Cortex of kidney (tissue), 1 donor: ENCODE measurements at places on chromosomes 5 and 9.

- DNase-seq, result no peak
Observed at GRCh38 chr9:121529237-121529987, 29.8 kb upstream of the GGTA1 start.

- no peak for DNase-seq
Observed at GRCh38 chr5:2709976-2710689, 41.3 kb downstream of the IRX2 start.

GRCh38 chr5:126433701-126434100 is 10.5 kb downstream of the GRAMD2B start:
- no peak for DNase-seq

GRCh38 chr5:139304391-139305324 is 11.1 kb downstream of the MATR3 start:
- no peak for DNase-seq

DNA sequence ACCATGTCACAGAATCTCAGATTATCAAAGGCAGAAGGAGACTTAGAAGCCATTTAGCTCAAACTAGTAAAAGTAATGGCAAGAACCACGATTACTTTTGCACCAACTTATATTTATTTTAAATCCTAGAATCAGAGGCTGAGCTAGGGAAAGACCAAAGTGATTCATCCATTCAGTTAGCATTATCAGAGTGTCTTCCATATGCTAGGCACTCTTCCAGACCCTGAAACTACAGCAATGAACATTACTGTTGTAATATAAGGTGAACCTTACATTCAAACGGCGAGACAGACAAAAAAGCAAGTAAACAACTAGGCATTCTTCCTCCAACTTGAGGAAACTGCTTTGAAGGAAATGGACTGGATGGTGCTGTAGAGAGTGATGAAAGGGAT is 7.9 kb downstream of the PDE6A start:
- DNase-seq, result no peak

- DNase-seq, result no peak
Observed at GRCh38 chr9:24731754-24732153, 186.1 kb upstream of the IZUMO3 start.

DNA sequence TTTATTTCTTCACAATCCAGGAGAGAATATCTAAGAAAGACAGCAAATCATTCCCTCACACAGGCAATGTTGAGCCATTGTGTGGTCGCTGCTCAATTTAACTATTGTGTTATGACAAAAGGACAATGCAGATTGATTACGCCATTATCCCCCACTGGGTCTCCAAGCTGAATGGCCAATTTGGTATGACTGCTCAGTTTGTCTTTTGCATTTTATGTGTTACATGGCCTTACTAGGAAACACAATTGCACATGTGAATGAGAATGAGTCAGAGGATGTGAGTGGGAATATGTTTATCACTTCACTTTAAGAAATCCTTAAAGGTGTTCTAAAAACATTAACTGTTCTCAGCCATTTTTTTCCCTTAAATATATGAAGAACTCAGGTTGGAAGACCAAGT is 108.3 kb downstream of the FAM174A start:
- no peak for DNase-seq

- DNase-seq, result no peak
Observed at GRCh38 chr5:1008451-1009358, at the start of gene NKD2. Gene NKD2 (plus strand): TSS chr5:1008802. CDS start chr5:1009058, 256 bp downstream.

- DNase-seq, result no peak
Observed at GRCh38 chr9:82513242-82513751, 524.7 kb downstream of the SPATA31D1 start.

DNA sequence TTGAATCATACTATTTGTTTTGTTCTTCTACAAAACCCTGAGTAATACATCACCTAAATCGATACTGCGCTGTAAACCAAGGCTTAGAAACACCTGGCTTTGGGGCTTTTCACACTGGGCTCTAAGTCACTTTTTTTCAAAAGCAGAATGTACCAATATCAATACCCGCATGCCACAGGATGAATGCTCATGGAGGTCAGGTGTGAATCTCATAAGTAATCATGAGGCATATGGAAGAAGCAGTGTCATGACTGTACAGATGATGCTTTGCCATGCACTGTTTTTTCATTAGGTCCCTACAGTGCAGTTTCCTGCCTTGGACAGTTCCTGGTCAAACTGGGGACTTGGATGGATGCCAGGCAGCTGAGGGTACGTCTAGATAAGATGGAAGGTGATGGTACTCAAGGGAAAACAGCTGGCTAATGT is 49.0 kb upstream of the ATG10 start:
- no peak for DNase-seq

GRCh38 chr5:157456301-157456700 is 3.7 kb upstream of the NIPAL4 start:
- DNase-seq, result no peak

- DNase-seq, result no peak
Observed at GRCh38 chr5:111198281-111198966, 25.8 kb upstream of the CAMK4 start.

- no peak for DNase-seq
Observed at GRCh38 chr5:151092762-151093161, 11.9 kb upstream of the TNIP1 start.

DNA sequence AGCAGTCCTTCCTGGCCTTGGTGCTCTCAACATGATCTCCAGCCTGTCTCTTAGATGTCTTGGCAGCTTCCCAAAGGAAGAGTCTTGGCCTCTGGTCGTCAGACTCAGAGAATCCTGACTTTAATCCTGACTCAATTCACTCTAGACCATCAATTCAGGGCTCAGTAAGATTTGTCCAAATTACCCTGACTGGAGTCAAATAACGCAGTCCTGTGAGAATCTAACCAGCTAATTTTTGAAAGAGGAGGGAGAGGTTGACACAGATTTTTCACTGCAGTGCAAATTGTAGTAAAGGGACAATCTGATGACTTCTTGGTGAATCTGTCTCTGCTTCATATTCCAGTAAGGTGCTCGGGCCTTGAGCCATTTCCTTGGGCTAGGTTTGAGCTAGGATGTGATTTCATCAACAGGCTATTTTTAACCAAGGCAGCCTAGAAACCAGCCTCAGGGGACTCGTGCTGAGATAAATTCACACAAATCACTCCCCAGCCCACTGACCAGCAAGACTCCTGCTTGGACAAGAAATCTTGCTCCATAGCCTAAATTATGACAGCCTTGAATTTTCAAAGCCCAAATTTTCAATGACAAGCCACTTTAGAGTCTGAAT is 257.4 kb downstream of the ENC1 start:
- DNase-seq, result no peak

GRCh38 chr9:18463991-18464390 is 10.0 kb upstream of the ADAMTSL1 start:
- no peak for DNase-seq

GRCh38 chr5:104361932-104362331 is 799.3 kb upstream of the NUDT12 start:
- DNase-seq, result no peak

GRCh38 chr5:158465086-158465972 is 606.4 kb upstream of the CLINT1 start:
- DNase-seq, result no peak

GRCh38 chr9:124242331-124243194 is 15.2 kb upstream of the NEK6 start:
- no peak for DNase-seq

DNA sequence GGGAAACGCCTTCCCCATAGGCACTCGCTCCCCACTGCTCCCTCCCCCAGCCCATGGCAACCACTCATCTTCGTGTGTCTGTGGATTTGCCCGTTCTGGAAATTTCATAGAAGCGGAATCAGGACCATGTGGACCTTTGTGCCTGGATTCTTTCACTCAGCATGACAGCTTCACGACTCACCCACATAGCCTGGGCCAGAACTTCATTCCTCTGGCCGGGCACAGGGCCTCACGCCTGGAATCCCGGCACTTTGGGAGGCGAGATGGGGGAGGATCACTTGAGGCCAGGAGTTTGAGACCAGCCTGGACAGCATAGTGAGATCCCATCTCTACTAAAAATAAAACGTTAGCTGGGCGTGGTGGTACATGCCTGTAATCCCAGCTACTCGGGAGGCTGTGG is 12.1 kb upstream of the DIPK1B start:
- no peak for DNase-seq

DNA sequence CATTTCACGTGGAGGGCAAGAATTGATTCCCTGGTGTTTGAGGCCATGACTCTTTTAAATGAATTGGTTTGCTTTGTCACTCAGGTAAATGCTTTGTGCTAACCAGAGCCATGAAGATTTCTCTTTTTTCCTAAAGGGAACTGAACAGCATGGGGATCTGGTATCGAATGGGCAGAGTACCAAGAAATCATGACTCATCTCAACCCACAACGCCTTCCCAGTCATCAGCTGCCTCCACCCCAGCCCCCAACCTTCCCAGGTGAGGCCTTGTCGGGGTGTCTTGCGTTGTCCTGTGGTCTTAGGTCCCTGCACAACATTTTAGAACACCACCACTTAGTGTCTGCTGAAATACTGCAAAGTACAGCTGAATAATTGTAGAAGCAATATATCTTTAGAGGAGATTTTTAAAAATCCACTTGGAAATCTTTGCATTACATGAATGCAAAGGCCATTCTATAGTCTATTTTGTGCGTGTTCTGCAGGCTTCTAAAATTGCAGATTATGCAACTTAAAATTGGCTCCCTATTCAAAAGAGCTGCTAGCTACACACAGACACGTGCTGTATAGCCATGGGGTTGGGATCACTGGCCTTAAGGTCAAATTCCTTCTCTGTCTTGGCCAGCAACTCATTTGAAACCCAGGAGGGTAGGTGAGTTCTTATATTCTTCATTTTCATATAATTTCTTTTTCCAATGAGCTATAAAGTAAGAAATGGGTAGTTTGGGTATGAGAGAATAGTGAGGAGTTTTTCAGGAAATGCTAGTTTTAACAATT is 69.0 kb downstream of the MVB12B start:
- no peak for DNase-seq

GRCh38 chr5:58919833-58920232 is 337.0 kb downstream of the RAB3C start:
- DNase-seq, result no peak

DNA sequence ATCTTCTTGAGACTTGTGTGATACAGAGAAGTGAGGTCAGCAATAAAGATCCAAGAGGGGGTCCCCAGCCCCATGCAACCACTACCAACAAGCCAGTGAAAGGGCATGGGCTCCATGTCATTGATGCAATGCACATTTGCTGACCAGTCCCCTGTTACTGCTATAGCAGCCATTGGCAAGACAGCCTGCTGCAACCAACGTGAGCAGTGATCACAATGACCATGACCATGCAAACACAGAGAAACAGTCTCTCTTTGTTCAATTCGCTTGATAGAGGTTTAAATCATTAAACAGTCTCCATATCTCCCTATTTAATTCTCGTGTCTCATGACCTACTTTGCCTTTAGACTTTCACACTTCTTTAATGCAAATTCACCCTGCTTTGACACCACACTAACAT is 30.0 kb upstream of the FOXB2 start:
- no peak for DNase-seq

- DNase-seq, result no peak
Observed at GRCh38 chr5:39191216-39191615, 28.1 kb downstream of the FYB1 start.

DNA sequence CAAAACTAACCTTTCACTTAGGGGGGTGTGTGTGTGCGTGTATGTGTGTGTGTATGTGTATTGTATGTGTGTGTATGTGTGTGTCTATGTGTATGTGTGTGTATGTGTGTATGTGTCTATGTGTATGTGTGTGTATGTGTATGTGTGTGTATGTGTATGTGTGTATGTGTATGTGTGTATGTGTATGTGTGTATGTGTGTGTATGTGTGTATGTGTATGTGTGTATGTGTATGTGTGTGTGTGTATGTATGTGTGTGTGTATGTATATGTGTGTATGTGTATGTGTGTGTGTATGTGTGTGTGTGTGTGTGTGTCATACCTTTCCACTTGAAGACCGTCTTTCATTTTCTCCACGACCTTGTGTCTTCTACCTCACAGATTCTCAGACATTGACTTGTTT is 20.8 kb upstream of the FLT4 start:
- DNase-seq, result no peak

DNA sequence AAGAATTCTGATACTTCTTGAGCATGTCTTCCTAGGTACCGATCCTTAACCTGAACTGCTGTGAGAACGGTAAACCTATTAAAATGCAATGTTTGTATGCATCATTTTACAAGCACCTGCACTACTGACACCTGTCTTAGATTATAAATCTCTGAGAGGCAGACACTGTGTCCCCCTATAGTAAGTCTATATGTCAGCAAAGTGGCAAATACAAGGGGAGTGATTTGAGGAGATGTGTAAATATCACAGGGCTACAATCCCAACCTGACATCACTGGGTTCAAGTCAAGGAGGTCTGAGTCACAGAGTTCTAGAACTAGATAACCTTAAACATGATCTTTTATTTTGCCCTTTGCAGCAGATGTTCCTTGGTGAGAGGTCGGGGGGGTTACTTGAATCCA is 64.1 kb downstream of the ANKH start:
- no peak for DNase-seq

GRCh38 chr5:30607301-30607894 is 586.1 kb upstream of the CDH6 start:
- DNase-seq, result no peak

DNA sequence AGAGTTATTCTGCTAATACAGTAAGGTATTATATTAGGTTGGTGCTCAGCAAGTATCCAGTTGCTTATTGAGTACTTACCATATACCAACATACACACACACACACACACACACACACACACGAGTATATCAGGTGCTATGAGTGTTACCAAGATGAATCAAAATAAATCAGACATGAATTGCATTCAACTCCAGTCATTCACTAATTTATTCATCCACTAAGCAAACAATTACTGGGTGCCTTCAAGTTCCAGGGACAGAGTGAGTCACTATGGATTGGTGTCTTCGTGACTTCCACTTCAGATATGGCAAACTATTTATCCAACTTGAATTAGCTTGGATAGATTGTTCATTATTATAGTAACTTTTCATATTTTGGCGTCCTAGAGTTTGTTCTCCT is 140.7 kb upstream of the SLC44A1 start:
- DNase-seq, result no peak

DNA sequence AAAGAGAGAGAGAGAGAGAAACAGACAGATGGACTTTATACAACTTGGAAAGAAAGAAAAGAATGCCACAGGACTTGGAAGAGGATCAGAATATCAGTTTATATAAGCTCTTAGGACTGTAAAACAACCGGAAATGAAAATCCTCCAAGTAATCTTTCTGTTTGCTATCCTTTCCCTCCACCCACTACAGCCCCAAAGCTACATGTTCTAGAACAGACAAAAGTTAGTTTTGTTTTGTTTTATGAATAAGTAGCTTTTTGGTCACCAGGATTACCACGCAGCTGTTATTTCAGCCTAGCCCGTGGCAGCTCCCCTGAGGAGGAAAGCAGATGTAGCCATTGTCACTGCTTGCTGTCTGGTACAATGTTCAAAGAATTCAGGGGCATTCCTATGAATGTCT is 66.6 kb downstream of the SH3TC2 start:
- no peak for DNase-seq

GRCh38 chr5:139808481-139809330 is 13.1 kb downstream of the PSD2 start:
- no peak for DNase-seq

- DNase-seq, result no peak
Observed at GRCh38 chr5:162543437-162543836, 475.9 kb downstream of the GABRG2 start.

- no peak for DNase-seq
Observed at GRCh38 chr5:126682856-126683255, 82.1 kb downstream of the PHAX start.
